ENCODE measurements at places on chromosomes 1 and 21. TPM values are rescaled to one million over a fixed set of nuclear protein-coding genes. Genes with fewer than 3 reads are reported as not detected.

HES3 gene
- 0.99 TPM for total RNA-seq

GRCh38 chr1:183685112-183685713 is 32.1 kb upstream of the APOBEC4 start:
- DNase-seq, result peak; percentile 24
- no peak overlapping the region for H3K4me3 ChIP-seq
- no peaks in the 10 kb centered on the region for H3K36me3 ChIP-seq
- H3K4me1 ChIP-seq, result no peaks in the 10 kb centered on the region
- no peak overlapping the region for H3K27ac ChIP-seq

GRCh38 chr1:201883786-201884185 is 4.9 kb upstream of the SHISA4 start:
- no peak overlapping the region for H3K4me3 ChIP-seq
- DNase-seq, result peak; percentile 15
- H3K36me3 ChIP-seq, result no peaks in the 10 kb centered on the region

RIPPLY3 gene
- 0.05 TPM for total RNA-seq

GBP1 gene
- 44.1 TPM for total RNA-seq

DNA sequence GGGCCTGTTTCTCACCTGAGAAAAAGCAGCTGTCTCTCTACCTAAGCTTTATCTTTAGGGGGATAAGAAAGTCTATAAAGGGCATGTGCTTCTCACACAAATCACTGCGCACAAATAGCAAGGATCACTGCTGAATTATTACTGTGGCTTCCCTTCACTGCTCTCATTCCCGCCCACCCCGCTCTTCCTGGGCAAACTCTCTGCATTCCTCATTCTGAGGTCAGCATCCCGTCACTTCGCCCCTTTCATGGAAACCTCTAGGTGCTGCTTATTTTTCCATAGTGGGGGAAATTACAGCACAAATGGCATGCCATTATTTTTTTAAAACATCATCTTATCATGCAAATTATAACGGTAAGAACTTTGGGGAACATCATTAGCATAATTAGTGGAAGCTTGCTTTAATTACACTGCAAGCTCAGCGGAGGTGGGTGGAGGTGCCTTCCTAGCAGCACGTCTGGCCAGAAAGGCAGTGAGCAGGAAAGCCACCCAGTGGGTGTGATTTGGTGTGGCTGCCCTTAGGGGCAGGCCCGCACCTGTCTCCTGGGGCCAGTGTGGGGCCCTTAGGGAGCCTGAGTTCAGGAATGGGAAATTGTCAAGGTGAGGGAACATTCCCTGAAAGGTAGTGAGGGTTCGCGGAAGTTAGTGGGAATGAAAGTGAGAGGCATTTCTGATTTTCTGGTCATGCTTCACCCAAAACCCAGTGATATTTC is 105.9 kb downstream of the LAMC2 start:
- no peak overlapping the region for H3K4me3 ChIP-seq
- no peaks in the 10 kb centered on the region for H3K27me3 ChIP-seq

DMRTA2 gene
- total RNA-seq, result 0.14 TPM

- no peaks in the 10 kb centered on the region for H3K4me1 ChIP-seq
- no peak overlapping the region for H3K27ac ChIP-seq
- H3K36me3 ChIP-seq, result no peaks in the 10 kb centered on the region
- no peaks in the 10 kb centered on the region for H3K27me3 ChIP-seq
Observed at GRCh38 chr1:205687242-205687641, 6.9 kb upstream of the SLC45A3 start.

DNA sequence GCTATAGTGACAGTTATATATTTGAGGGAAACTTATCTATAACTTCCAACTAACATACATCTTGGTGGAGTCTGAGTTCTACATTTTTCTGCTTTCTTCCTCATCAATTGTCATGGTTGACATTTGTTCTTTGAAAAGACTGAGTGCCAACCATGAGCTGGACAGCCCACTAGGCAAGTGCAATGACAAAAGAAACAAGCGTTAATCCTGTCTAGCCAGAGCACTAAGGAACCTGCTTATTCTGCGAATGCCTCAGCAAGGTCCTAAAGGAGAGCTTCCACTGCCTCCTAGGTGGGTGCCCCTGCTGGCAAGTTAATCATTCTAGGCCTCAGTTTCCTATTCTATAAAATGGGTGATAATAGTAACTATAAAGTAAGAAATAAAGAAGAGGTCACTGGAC is 44.8 kb downstream of the IRF2BP2 start:
- H3K4me3 ChIP-seq, result no peak overlapping the region
- no peaks in the 10 kb centered on the region for H3K27me3 ChIP-seq
- no peaks in the 10 kb centered on the region for H3K4me1 ChIP-seq
- no peak overlapping the region for H3K27ac ChIP-seq
- no peak for DNase-seq
- H3K36me3 ChIP-seq, result no peaks in the 10 kb centered on the region

- H3K27ac ChIP-seq, result peak overlapping the region; percentile 70
- H3K36me3 ChIP-seq, result peaks cover 2% of the 10 kb centered on the region
- peaks cover 60% of the 10 kb centered on the region for H3K4me1 ChIP-seq
- no peaks in the 10 kb centered on the region for H3K27me3 ChIP-seq
Observed at GRCh38 chr1:12450090-12450755, 167.8 kb downstream of the DHRS3 start.

- peaks cover 92% of the 10 kb centered on the region for H3K27me3 ChIP-seq
- no peak overlapping the region for H3K27ac ChIP-seq
- no peaks in the 10 kb centered on the region for H3K36me3 ChIP-seq
- no peak for DNase-seq
- no peaks in the 10 kb centered on the region for H3K4me1 ChIP-seq
- no peak overlapping the region for H3K4me3 ChIP-seq
Observed at GRCh38 chr1:205452364-205452763, 3.5 kb downstream of the BLACAT1 start.

CD53 gene
- 166 TPM for total RNA-seq

TRNP1 gene
- total RNA-seq, result 2.3 TPM

GRCh38 chr1:65176056-65176450 is 28.1 kb downstream of the AK4 start:
- no peak for DNase-seq
- H3K36me3 ChIP-seq, result no peaks in the 10 kb centered on the region
- H3K4me3 ChIP-seq, result no peak overlapping the region

DRAXIN gene
- total RNA-seq, result 0.14 TPM

GRCh38 chr1:9078752-9079500 is 9.5 kb upstream of the SLC2A5 start:
- H3K27ac ChIP-seq, result no peak overlapping the region
- no peak for DNase-seq
- H3K36me3 ChIP-seq, result no peaks in the 10 kb centered on the region
- no peaks in the 10 kb centered on the region for H3K27me3 ChIP-seq
- H3K4me3 ChIP-seq, result no peak overlapping the region

DNA sequence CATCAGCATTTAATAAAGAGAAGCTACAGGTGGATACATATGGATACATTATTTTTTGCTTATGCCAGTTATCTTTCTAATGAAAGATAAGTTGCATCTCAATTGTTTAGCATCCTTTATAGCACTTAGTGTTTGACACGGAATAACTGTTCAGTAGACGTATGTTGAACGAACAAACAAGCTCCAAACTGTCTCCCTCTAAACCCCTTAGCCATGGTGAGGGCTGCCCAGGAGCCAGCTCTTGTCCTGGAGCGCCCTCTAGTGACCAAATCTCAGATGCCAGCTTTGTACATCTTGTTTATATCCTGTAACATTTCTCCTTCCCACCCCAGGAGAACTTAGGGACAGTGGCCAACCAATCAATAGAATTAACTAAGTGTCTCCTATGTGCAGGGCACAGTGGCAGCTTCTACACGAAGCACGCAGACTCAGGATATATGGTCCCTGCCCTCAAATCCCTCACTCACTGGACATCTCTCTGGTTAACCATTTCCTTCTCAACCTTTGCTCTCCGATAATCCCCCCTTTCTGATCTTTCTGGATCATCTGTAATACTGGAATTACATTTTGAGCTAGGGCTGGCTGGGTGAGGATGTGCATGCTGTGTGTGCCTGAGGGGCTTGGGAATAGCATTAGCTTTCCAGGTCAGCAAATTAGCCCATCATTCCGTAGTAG is 22.9 kb downstream of the KCNA10 start:
- H3K27ac ChIP-seq, result no peak overlapping the region
- H3K4me1 ChIP-seq, result no peaks in the 10 kb centered on the region
- H3K4me3 ChIP-seq, result no peak overlapping the region

DNA sequence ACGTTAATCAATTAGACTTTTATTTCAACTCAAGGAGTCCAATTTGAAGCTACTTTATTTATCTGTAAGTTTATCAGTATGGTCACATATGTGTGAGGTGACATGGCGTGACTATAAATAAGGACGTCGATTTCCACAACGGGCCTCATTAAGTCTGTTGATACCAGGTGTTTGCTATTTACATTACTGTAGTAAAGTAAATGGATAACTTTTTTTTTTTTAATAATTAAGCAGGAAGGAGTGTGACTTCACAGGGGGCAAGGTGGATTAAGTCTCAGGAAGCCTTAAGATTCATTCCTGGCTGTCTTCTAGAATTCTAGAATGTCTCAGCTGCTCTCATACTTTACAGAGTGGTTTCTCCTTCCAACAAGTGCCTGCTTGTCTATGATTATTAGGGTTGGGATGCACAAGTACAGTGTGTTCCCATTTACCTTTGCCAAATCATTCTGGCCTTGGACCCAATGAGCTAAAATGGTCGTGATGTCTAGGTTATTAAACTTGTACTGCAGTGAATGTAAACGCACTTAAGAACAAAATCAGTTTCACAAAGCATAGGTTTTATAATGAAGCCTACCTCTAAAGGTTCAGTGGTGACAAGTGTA is 15.5 kb downstream of the MAP3K7CL start:
- peak overlapping the region; percentile 69 for H3K27ac ChIP-seq
- no peaks in the 10 kb centered on the region for H3K36me3 ChIP-seq

DNA sequence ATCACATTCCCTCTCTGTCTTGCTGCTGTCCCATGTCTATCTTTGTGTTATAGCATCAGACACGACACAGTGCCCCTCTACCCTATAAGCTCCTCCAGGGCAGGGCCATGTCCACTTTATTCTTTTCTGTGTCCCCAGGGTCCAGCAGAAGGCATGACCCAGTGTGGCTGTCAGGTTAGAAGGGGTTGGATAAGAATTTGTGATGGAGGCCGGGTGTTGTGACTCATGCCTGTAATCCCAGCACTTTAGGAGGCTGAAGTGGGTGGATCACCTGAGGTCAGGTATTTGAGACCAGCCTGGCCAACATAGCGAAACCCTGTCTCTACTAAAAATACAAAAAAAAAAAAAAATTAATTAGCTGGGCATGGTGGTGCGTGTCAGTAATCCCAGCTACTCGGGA is 26.3 kb upstream of the RNF19B start:
- H3K27ac ChIP-seq, result no peak overlapping the region
- no peaks in the 10 kb centered on the region for H3K27me3 ChIP-seq

DNA sequence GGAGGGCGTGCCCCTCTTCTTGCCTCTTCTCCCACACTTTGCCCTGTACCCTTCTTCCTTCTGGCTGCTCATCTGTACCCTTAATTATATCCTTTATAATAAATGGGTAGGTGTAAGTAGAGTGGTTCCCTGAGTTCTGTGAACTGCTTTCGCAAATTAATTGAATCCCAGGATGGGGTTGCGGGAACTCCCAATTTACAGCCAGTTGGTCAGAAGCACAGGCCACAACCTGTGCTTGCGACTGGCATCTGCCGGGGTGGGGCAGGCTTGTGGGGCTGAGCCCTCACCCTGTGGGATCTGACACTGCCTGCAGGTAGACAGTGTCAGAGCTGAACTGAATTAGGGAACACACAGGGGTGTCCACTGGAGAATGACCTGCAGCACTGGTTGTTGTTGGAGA is 244.9 kb downstream of the KCNJ6 start:
- H3K27me3 ChIP-seq, result peaks cover 2% of the 10 kb centered on the region
- H3K4me3 ChIP-seq, result no peak overlapping the region
- DNase-seq, result no peak
- no peaks in the 10 kb centered on the region for H3K4me1 ChIP-seq
- no peaks in the 10 kb centered on the region for H3K36me3 ChIP-seq

GRCh38 chr1:59355361-59355760 is 58.5 kb downstream of the FGGY start:
- no peaks in the 10 kb centered on the region for H3K4me1 ChIP-seq
- DNase-seq, result no peak

Data from thymus (tissue), 14 donors.